ENCODE measurements at places on chromosomes 4 and X.

DNA sequence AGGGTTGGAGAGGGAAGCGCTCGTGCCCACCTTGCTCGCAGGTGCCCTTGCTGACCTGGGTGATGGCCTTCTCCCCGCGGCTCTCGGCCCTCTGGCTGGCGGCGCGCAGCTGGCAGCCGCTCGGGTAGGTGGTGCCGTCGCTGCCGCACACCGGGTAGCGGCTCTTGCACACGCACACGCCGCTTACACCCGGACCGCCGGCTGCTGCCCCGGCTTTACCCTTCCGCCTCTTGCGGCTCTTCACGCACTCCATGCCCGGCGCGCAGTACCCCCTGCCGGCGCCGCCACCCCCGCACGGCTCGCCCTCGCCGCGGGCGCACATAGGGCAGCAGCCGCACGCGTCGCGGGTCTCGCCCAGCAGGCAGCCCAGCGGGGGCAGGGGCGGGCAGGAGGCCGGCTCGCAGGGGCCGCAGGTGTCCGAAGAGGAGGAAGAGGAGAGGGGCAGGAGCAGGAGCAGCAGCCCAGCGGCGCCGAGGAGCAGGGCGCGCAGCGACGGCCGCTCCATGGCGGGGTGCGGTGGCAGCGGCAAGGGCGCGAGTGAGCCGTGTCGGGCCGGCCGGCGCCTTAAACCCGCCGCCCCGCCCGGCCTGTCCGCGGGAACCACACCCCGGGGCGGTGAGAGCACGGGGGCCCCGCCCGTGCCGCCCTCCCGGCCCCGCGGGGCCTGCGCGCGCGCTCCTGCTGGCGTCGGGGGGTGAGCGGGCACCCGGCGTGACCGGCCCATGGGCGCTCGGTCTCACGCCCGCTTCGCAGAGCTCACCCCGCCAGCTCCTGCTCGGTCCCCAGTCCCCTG lies at the start of gene IGFBP7:
IGFBP7 (minus strand) TSS at position 539 of the 793 bp plus-strand sequence; CDS start at position 505, 34 bp downstream.
- no peak for DNase-seq

- DNase-seq, result no peak
Observed at GRCh38 chrX:47360423-47361179, 9.8 kb upstream of the ZNF157 start.

GRCh38 chr4:6298852-6299251 lies 29.2 kb downstream of the WFS1 start:
- no peak for DNase-seq

DNA sequence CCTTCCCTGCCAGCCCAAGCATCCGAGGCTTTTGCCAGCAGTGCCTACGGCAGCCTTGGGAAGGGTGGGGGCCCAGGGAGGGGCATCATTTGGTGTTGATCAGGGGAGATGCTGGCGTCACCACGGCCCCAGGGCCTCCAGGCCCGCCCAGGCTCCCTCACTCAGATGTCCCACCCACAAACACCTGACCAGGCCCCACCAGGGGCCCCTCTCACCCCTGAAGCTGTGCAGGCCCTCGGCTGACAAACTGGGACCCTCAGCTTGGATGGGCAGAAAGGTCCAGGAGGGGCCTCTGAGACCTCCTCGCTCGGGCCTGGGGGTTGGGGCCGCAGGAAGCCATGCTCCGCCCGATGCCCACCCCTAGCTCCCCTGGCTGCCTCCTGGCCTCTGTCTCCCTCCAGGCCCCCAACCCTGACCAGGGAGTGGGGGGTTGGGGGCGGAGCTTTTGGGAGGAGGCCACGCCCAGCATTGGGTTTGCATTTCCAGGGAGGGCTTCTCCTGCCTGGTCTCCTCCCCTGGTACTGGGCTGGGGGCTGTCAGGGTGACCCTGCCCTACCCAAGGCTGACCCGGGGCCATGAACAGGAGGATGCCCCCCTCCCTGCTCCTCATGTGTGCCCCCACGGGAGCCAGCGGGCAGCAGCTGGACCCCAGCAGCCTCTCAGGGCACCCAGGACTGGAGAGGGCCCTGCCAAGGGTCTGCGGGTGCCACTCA lies 33.4 kb upstream of the SPON2 start:
- no peak for DNase-seq

- no peak for DNase-seq
Observed at GRCh38 chrX:41971346-41971745, 48.0 kb upstream of the CASK start.

GRCh38 chrX:155056471-155056870 lies 14.5 kb downstream of the CMC4 start:
- no peak for DNase-seq

GRCh38 chrX:155144926-155145325 lies 71.3 kb upstream of the VBP1 start:
- no peak for DNase-seq

DNA sequence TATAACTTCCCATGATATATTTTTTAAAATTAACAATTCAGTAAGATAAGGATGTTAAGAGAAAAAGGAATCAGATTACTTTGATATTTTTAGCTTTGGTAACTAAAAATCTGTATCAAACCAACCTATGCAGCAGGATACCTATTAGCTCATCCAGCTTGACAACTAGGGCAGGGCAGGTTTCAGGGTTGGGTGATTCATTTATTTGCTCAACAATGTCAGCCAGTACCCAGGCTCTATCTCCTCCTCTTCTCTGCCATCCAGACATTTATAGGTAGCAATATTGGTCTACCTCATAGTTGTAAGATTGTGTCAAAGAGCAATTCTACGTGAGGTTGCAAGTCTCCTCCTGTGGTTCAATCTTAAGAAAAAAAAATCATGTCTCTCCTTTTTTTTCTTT lies 421.9 kb downstream of the ANKRD50 start:
- DNase-seq, result no peak
